ENCODE measurements at places on chromosomes 16 and 17.
A peak's percentile ranks its signal among the peaks of the same experiment; 100 is the strongest.

DNA sequence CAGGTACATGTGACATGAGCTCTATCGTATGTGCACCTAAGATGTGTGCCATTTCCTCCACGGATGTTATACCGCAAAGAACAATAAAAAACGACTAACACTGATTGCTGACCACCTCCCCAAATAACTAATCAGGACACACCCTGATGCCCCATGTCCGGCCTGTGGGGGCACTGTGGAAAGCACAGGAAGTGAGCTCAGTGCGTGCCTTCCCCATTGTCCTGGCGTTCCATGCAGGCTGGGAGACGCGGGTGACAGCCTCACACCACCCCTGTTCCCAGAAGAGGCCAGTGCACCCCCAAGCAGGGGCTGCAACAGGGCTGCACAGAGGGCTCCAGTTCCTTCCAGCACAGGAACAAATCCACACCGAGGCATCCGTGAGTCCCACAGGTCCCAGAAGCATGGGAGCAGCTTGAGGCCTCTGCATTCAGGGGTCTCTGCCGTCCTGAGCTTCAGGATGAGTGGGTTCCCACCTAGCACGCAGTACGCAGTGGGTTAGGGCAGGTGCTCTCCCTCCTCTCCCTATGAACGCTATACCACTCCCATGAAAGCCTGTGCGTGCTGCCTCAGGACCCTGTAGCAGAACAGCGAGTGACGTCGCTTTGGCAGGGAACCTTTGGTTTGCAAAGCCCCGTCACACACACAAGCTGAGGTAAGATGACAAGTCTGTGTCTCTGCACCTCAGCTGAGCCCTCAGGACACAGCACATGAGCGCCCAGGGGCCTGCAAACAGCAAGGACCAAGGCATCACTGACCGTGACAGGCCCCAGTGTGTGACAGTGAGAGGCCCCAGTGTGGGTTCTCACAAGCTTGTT lies 117.7 kb downstream of the ZNF778 start:
- DNase-seq: no peak

DNA sequence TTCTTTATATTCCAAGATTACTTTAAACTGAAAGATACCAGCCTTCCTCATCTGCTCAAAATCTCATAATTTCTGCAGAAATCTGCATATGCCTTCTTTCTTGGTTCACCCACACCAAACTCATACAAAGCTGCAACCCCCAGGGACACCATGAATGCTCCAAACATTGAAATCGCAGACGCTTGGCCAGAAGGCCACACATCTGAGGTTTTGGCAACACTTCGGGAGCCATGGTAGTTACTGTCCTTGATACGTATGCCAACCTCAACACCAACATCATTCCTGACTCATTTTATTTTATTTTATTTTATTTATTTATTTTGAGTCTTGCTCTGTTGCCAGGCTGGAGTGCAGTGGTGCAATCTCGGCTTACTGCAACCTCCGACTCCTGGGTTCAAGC lies 11.8 kb downstream of the GSPT1 start:
- DNase-seq: no peak

GRCh38 chr16:50372611-50373344 lies 4.0 kb upstream of the BRD7 start:
- peak; percentile 75 for DNase-seq

DNA sequence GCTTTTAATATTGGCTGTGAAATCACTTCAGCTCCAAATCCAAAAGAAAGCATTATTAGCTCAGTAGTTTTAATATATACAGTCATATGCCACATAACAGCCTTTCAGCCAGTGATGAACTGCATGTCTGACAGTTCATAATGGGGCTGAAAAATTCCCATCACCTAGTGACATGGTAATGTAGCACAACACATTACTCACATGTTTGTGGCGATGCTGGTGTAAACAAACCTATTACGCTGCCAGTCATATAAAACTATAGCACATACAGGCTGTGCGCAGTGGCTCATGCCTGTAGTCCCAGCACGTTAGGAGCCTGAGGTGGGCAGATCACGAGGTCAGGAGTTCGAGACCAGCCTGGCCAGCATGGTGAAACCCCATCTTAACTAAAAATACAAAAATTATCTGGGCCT lies 92.2 kb downstream of the TUBD1 start:
- no peak for DNase-seq

DNA sequence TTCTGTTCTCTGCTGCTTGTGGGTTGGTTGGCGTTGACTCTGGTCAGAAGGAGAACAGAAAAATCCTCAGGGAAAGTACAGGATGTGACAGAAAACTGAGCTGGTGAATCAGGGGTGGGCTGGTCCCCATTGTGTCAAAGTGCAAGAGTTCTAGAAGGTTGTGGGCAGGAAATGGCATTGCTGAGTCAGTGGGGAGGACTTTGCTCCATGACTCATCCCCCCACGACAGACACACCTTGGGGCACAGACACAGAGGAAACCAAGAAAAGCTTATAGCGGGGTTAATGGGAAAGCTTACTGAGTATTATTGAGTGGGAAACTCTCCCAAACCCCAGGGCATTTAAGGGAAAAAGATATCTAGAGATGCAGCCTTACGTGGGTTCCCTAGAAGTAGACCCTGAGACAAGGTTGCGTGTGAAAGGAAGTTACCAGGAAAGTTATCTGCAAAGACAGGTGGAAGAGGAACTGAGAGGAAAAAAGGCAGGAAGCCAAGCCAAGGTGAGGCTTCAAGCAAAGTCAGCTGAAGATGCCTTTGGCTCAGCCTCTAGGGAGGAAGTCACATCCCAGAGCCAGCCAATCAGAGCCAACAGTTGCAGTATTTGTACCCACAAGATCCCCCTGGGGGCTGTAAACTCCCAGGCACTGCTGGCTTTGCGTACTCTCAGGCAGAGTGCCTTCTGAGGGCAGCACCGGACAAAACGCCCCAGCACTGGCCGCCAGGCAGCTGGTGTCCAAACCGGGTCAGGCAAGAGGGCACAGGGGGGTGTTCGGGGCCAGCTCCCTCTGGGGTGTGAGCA lies 86.4 kb downstream of the FOXL1 start:
- DNase-seq: peak; percentile 97

- no peak for DNase-seq
Measured at GRCh38 chr16:70526403-70526802, 2.8 kb downstream of the SF3B3 start.

DNA sequence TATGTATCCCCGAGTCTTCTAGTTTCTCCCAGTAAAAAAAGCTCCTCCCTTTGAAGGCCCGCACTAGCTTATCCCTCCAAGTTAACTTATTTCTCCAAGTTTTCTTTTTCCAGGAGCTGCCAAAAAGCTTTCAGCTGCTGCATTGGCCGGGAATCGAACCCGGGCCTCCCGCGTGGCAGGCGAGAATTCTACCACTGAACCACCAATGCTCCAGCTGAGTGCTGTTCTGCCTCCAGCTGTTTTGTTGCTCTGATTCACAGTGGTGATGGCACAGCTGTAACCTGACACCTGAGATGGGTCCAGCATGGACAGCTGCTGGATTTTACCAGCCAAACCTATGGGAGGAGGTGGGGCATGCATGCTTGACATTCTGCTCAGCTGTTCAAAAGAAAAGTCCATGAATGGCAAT lies 22.1 kb downstream of the VAC14 start:
- DNase-seq: peak; percentile 83

DNA sequence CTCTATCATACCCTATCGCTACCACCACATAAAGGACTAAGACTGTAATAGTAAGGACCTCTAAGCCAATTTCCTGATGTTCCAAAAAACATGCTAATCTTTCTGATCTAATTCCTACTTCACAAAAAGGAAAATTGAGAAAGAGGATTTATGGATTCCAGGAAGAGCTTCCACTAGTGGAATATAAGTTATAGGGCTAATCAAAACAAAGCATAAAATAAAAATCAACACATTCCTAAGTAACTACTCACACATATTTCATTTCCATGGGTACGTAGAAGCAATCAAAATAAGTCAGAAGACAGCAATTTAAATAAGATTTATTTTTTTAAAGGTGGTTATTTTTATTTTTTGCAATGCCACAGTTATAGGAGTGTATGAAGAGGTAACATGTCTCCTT lies 12.4 kb downstream of the CCDC43 start:
- no peak for DNase-seq

DNA sequence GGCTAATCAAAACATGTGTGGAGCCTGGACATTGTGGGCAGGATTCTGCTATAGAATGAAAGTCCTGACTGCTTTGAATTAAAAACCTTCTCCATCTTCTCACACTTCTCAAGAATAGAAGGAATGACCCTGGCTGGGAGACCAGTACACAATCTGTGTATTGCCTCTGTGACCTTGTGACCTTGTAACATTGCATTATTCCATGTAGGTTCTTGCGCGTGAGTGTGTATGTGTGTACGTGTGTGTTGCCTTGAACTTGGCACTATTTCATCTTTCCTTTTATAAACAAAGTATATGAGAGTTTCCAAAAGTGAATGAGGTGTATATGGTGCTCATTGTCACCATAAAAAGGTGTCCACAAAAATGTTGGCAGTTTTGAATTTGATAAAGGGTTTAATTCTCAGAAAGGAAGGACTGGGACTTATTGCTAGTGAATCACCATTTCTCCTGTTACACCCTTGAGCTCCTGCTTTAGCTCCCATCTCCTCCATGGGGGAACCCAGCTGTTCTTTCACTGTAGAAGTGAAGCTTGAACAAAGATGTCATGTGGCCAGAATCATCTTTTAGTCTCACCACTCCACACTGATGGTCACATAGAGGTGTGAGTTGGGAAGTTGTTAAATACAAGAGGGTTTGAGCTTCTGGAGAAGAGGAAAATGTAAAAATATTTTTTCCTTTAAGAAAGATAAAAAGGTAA lies 244.9 kb downstream of the FTO start:
- DNase-seq: no peak

DNA sequence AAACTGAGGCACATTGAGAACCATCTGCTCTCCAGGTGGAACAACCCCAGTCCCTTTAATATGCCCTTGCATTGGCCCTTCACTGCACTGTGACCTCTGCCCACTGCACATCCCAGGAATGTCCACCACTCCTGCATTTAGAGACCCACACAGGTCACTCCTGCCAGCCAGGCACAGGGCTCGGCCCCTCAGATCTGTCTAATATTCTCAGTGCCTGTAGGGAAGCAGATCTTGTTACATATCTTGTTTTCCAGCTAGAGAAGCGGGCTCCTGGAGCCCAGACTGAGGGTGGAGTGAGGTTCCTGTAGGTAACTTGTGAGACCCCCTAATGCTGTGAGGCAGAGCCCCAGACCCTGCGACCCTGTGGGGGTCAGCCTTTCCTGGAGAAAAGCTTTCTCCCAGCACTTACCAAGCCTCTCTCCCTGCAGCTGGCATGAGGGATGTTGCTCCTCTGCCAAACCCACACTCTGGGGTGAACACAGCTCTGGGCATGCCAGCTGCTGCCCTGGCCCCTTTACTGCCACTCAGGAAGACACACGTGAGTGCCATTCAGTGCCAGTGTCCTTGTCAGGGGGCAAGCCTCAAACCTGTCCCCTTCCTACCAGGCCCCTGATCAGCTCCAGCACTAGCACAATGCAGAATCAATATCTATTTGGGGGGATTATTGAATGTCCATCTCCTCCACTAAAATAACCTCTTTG lies 40.3 kb upstream of the CRHR1 start:
- DNase-seq: no peak

- no peak for DNase-seq
Measured at GRCh38 chr17:29147682-29148081, 32.5 kb downstream of the MYO18A start.

DNA sequence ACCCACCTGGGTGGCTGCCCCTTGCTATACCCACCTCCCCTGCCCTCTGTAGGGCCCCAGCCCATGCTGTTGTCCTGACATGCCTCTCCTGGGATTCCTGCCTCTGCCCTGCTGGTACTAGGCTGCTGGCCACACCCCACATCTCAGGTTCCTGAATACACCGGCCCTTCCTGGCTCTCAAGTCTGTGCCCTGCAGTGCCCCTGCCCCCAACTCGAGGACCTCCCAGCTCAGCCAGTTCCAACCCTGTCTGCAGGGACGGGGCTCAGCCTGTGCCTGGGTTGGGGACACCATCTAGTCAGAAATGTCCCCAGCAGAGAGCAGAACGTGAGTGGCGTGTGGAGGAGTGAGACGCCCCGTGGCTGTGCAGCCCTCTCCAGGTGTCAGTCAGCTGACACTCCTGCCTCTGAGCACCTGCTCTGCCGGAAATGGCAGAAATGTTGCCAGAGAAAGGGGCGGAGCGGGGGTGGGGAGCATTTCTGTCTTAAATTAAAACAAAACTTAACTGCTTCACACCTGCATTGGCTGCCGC lies 28.7 kb downstream of the ACSF3 start:
- peak; percentile 47 for DNase-seq

DNA sequence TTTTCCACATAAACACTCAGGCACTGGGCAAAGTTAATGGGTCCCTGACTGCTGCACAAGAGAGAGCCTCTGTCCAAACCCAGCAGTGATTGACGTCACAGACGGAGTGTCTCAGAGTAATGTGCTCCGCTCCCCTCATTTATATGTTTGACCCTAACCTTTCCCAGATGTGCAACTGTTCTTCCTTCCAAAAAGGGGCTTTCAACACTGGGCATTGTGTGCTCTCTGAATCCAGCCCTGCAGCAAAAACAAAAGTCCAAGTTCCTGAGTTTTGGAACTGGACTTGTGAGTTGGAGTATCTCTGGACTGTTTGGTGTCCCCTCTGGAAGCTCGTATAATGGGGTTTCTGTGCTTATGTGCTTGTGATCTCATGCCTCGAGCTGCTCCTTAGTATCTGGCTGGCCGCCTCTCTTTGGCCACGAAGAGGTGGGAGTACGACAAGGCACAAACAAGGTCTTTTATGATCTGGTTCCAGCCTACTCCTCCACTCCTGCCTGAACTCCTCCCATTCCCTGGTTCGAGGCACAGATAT lies 76.4 kb upstream of the SMIM36 start:
- no peak for DNase-seq

GRCh38 chr17:77208217-77208808 lies 67.5 kb downstream of the SEC14L1 start:
- DNase-seq: no peak

All from bronchial epithelial cell (primary cell).